Stimulated activated CD8-positive, alpha-beta memory T cell treated with anti-CD3 and anti-CD28 coated beads, Interleukin-7, amount 100 ng/mL, for 24 hours (primary cell): ENCODE measurements at places on chromosomes 4 and X.

DNA sequence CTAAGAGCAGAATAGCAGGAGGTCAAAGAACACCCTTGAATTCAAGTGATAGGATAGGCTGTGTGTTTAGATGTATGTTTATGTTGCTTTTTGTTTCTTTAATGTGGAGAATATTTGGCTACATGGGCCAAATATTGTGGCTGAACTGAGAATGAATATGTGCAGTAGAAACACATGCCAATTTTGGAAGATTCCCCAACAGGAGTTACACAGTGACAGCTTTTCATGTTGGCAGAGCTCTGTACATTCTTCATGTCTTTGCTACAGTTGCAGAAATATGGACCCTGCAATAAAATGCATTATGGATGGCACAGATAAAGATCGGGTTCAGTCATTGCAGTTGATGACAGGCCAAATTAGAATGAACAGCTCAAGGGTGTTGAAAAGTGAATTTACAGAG, 82.8 kb upstream of the SLC4A4 start:
- DNase-seq = no peak

- no peak for DNase-seq
Measured at GRCh38 chrX:79477691-79478090, 110.6 kb upstream of the ITM2A start.

DNA sequence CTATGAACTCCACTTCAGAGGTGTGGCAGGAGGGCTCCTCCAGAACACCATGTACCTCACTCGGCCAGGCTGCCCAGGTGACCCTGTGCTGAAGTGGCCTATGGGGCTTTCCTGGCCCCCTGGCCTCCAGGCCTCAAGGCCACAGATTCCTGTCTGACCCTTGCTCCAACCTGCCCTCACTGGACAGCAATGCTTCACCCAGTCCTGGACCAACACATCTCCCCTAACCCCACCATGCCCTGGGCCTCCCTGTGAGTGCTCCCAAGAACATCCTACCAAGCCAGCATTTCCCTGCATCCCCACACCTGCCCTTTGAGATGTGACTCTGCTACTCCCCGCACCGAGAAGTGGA, 10.5 kb downstream of the ZFYVE28 start:
- DNase-seq = no peak

DNA sequence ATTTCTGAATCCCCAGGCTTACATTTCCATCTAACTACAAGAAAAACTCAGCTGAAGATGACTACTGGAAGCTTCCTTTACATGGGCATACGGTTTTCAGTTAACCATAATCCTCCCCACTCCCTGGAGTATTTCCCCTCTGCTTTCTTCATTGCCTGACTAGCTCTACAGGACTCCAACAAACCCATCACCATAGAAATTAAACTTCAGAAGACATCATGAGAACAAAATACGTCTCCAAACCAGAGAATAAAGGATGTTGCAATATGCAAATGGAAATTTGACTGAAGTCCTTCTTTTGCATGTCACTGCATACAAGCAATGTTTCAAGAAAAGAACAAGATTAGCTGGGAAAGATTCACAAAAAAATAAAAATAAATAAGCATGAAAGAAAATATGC, 170.2 kb upstream of the PCDH18 start:
- no peak for DNase-seq

- DNase-seq = no peak
Measured at GRCh38 chr4:15427701-15428100, at the start of gene C1QTNF7. Gene C1QTNF7 (plus strand): TSS chr4:15428033. CDS start chr4:15435744, 7,711 bp downstream.

GRCh38 chrX:15356444-15356843, 21.1 kb upstream of the PIGA start:
- DNase-seq = no peak

- DNase-seq = no peak
Measured at GRCh38 chrX:97787849-97788248, 904.1 kb downstream of the RPA4 start.

- DNase-seq = no peak
Measured at GRCh38 chr4:13484749-13485221, 645 bp upstream of the RAB28 start.

GRCh38 chr4:32858971-32859370, 2138.8 kb downstream of the PCDH7 start:
- no peak for DNase-seq
